ENCODE measurements at places on chromosomes 16 and 17.

DNA sequence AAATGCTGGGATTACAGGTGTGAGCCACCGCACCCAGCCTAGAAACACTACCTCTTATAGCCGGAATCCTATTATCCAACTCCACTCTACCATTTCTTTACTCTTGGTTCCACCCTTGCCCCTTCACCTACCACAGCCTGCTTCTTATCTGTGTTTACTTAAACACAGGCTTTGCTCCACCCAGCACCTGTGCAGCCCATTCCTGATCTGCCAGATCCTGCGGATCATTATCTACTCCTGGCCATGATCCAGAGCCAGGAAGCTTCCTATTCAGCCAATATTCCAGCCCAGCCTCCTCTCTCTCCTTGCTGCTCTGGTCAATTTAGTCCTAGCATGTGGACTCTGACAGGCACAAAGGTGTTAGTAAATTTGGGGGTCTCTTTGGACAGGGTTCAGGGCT lies 98.8 kb upstream of the MED13 start:
- DNase-seq, result no peak

DNA sequence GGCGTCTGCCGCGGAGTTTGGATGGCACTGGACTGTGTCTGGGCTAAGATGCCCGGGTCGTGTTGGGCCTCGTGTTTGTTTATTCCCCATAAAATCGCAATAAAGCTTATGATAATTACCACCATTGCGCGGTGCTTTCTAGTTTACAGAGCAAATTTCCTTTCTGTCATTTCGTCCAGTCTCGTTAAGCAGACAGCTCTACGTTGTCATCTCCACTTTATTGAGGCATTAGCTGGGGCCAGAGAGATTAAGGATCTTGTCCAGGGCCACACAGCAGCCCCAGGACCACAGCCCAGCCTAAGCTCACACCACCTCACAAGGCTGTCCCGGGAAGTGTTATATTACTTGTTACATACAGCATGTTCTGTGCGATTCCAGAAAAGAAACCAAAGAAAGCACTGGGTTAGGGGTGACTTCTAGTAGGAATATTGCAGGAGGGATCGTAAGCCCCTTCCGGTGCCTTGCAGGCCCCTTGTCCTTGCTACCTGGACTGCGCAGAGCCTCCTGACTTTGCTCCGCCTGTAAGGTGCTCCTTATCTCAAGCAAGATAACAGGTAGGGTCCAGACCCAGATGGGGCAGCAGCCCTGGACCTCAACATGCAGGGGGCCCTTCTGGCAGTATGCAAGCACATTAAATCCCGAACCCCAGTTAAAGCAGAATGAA lies 6.3 kb downstream of the NOS2 start:
- DNase-seq, result no peak

DNA sequence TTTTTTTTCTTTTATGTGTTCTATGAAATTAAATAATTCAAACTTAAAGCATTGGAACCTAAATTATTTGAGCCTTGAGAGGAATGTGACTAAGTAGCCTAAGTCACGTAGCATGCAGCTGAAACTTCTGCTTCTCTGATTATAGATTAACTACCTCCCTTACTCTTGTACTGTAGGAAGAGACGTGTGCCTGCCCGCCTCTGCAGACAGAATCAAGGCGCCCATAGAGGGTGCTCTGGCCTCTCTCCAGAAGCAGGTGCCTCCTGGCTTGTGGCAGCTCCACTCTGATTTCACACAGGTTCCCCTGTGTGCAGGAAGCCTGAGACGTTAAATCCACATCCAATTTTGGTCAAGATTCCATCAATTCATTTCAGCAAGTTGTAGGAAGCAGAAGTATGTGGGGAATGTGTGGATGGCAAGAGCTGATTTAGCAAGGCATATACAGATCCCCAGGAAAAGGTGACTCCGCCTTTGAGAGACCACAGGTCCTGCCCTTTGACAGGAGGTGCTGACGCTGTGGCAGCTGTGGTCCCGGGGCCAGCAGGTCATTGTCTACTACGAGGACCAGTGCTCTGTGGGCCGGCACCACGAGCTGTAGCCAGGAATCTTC lies 1418.8 kb downstream of the CDH11 start:
- no peak for DNase-seq

- no peak for DNase-seq
Measured at GRCh38 chr17:42518046-42518754, 17.8 kb upstream of the NAGLU start.

DNA sequence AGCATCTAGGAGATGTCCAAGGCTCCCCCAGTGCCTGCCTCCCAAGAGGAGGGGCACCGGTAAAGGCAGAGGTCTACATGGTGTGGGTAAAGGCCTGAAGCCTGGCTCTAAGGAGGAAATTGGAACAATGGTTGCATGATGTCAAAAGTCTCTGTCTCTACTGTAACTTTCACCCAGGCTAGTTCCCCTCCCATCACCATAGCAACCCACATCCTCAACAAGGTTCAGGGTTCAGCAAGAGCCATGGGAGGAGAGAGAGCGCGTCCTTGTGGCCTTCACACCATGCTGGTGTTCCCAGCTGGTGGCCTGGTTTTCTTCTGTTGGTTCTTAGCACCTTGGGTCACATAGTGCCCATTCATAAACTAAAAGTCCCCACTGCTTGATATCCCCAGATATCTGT lies 196.7 kb upstream of the CDH5 start:
- no peak for DNase-seq

GRCh38 chr17:67421869-67422273 lies 44.8 kb downstream of the PITPNC1 start:
- no peak for DNase-seq

- no peak for DNase-seq
Measured at GRCh38 chr17:76511668-76512365, 10.6 kb upstream of the RHBDF2 start.

- DNase-seq, result no peak
Measured at GRCh38 chr17:17120294-17120693, 78.0 kb downstream of the MPRIP start.

- no peak for DNase-seq
Measured at GRCh38 chr17:53321651-53322050, 501.1 kb upstream of the KIF2B start.

GRCh38 chr17:41547378-41547841 lies 19.3 kb upstream of the KRT19 start:
- DNase-seq, result no peak

DNA sequence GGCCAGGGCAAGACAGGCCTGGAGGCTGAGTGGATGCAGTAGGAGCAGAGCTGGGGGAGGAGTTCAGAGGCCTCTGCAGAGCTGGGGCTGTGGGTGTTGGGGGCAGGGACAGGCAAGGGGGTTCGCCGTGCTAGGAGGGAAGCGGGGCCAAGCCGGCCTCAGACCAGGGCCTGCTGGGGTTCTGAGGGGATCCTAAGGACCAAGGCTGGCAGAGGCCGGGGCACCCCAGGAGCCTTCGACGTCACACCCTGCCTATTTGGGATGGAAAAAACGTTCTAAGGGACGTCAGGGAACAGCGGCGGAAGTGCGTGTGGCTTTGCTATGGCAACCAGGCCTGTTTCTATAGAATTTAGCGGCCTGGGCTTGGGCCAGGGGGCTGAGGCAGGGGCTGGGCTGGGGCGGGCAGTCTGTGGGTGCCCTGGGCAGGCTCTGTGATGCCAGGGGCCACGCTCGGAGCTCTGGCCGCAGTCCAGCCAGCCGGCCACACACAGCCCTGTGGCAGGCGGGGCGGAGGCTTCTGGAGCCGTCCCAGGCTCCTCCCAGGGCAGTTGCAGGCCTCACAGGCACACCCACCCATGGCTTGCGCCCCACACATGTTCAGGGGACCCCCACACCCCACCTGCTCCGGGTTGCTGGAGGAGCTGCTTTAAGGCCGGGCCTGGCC lies 3.7 kb downstream of the TRAF7 start:
- no peak for DNase-seq

DNA sequence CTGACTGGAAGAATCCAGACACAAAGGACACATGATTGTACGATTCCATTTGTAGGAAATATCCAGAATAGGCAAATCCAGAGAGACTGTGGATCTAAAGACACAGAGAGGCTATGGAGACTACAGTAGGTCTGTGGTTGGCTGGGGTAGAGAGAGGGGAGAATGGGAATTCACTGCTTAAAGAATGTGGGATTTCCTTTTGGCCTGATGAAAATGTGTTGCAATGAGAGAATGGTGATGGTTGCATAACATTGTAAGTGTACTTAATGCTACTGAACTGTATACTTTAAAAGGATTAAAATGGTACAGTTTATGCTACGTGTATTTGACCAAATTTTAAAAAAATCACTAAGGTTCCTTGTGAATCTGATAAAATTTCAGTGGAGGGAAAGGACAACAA lies 62.1 kb downstream of the GPRC5B start:
- no peak for DNase-seq

- no peak for DNase-seq
Measured at GRCh38 chr17:37160944-37161343, 212.2 kb downstream of the AATF start.

DNA sequence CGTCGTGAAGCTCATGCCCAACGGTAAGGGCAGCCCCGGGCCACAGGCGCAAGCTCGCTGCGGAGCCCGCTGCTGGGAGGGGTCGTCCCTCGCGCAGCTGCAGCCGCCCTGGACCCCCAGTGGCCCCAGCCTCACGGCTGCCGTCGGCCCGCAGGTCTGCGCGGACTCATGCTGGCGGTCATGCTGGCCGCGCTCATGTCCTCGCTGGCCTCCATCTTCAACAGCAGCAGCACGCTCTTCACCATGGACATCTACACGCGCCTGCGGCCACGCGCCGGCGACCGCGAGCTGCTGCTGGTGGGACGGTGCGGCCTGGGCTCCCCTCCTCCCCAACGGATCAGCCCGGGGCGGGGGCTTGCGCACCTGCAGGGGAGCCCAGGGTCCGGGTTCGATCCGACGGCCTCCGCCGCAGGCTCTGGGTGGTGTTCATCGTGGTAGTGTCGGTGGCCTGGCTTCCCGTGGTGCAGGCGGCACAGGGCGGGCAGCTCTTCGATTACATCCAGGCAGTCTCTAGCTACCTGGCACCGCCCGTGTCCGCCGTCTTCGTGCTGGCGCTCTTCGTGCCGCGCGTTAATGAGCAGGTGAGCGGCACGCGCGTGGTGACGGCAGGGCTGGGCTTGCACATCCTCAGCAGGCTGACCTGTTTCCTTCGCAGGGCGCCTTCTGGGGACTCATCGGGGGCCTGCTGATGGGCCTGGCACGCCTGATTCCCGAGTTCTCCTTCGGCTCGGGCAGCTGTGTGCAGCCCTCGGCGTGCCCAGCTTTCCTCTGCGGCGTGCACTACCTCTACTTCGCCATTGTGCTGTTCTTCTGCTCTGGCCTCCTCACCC lies 5.8 kb downstream of the SLC5A2 start:
- DNase-seq, result no peak
